ENCODE measurements at places on chromosomes 3 and 15.
A peak's percentile ranks its signal among the peaks of the same experiment; 100 is the strongest.

GRCh38 chr3:65305836-65306235 is 618.0 kb upstream of the ADAMTS9 start:
- DNase-seq, result no peak

- no peak for DNase-seq
These were observed 8.7 kb downstream of the U2SURP start for GRCh38 chr3:143010024-143010423.

DNA sequence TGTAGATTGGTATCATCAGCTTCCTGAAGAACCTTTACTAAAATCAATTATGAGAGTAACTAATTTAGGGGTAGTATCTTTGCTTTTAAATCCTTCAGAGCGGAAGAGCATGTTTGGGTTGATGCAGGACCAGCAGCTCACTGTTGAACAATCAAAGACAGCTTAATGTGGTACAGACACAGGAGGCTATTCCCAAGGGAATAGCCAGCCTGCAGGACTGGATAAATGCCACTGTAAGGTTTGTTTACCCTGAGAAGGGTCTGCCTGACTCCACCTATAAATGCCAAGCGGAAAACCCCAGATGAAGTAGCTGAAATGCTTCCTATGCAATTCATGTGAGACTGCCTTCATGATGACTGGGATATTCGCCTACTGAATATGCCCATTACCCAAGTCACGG is 16.0 kb upstream of the STAC start:
- DNase-seq, result no peak

GRCh38 chr3:24999357-24999756 is 428.7 kb upstream of the RARB start:
- DNase-seq, result no peak

DNA sequence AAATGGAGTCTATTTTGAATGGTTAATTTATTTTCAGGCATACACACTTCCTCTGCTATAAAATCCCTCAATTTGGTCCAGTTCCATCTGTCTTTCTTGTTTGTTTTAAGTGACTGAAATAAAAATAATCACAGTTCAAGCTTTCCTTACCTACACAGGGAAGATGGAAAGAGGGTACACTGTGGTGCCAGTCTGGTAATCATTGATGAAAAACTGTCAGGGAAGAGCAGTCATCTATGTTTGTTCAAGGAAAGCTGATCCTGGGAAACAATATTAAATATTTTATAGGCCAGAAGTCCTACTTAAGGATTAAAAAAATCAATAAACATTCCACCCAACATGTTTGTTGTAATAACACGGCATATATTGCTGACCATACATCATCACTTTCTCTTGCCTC is 115.2 kb upstream of the KCNMB2 start:
- peak; percentile 87 for DNase-seq

DNA sequence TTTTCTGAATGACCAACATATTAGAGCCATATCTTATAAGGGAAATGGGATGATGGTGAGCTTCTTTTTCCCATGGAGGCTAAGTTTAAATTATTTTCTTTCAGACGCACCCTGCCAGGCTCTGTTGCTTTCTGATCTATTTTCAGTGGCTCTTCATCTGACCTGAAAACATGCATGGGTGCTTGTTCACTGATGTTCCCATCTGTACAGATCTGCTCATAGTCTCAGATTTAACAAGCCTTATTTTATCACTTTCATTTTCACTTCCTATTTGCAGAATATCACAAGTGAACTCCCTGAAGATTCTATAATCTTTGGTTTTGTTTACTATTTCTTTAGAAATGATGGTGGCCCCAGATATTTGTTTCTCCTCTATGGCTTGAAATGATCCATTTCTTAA is 31.1 kb upstream of the SUCLG2 start:
- no peak for DNase-seq

DNA sequence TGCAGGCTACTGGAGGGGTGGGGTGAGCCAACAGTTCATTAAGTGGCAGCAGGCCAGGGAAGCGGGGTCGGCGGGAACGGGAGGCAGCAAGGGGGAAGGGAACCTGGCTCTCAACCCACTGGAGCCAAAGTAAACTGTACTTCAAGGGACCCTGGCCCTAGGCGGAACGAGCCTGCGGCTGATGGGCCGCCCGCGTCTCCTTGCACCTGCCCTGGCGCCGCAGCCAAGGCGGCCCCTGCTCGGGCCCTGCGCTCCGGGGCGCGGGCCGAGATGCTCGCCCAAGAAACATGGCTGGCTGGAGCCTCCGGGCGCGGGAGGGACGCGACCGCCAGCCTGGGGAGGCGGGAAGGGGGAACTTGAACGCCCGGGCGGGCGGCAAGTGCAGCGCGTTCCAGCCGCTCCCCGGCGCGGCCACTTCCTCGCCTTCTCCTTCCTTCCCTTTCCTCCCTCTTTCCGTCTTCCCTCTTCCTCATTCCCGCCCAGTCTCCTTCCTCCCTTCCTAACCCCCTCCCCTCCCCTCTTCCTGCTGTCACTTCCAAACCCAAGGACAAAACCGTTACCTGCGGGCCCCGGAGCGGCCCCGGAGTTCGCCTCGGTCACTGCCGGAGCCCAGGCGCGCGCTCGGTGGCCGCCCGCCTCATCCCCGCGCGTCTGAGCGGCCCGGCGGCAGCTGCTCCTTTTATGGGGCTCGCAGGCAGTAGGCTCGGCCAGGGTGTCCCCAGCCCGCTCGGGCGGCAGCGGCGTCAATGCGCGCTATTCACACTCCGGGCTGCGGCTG is 489.7 kb downstream of the MAGI1 start:
- DNase-seq, result no peak

GRCh38 chr3:115977866-115978265 is 354.6 kb downstream of the GAP43 start:
- DNase-seq, result no peak

GRCh38 chr15:55237219-55238130 is 40.7 kb upstream of the RSL24D1 start:
- no peak for DNase-seq

DNA sequence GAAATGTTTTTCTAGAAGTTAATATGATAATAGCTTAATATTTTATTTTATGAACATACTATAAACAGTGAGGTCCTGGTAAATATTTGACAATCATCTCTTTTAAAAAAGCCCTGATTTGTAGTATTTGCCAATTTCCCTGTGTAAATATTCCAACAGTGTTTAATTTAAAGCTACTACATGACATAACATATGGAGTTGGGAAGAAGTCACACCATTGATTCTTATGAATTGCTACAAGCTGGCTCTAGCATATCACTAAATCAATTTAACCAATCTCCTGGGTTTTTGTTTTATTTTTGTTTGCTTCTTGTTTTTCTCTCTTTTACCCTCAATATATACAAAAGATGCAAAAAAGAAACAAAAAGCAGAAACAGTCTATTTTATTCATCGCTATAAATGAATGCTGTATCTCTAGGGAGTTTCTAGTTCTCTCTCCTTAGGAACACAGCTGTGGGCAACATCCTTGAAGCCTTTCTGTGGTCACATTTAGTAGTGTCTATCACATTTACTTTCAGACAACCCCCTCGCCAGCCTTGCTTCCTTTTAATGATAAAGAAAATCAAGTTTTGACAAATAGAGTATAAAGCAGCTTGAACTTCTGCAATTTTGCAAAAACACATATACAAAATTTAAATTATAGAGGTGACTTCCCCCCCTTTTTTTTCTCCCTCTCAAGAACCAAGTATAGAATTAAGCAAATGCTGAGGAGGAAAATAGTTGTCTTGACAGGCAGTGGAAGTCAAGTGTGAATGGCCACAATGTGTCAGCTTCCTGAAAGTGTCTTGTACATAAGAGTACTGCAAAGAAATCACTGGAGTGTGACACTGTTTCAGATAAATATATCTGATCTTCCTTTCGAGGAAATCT is 21.4 kb downstream of the CCR1 start:
- DNase-seq, result no peak

GRCh38 chr3:66816090-66816761 is 181.9 kb upstream of the KBTBD8 start:
- peak; percentile 49 for DNase-seq

- no peak for DNase-seq
These were observed 16.0 kb downstream of the MED12L start for GRCh38 chr3:151101270-151101969.

DNA sequence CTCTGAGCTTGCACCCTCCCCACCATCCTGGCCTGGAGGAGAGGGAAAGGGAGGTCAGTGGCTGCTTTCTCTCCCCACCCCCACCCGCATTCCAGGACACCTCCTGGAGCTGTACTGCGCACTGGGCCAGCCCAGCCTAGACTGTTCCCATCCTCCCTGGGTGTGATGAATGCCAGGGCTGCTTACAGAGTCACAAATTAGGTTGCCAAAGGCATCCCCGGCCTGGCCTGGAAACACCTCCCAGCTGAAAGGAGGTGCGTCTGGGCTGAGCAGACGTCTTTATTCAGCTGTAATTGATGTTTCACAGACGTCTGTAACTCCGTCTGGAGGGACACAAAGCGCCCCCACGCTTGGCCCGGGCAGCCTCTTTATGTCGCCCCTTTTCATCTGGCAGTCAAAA is 47.6 kb downstream of the RHCG start:
- DNase-seq, result no peak

DNA sequence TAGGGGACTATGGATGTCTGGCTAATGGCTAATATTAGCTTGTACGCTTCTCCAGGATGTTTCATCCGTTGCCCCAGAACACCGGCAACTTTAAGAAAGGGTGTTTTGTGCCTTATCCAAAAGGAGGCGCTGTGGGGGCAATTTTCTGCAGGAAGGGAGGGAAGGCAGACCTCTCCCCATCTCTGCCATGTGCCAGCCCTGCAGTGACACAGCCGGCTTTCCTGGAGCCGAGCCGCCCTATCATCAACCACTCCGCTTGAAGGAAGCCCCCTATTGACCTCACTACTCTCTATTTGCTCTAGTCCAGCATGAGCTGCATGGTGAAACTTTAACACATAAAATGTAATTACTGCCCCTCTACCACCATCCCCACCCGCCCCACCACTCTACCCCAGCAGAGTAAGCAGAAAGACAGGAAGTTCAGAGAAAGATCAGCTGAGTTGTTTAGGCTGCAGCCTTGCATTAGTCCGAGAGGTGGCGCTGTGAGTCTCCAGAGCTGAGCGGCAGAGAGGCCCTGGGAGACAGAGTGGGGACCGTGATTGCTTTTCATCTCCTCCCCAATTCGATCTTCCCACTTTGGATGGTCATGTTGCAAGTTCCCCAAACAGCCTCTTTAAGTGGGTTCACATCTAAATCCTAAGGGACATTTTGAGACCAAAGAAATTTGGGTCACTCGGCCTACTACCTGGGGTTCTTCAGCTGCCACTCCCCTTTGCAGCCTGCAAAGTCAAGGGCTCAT is 24.5 kb upstream of the RAD18 start:
- peak; percentile 42 for DNase-seq

DNA sequence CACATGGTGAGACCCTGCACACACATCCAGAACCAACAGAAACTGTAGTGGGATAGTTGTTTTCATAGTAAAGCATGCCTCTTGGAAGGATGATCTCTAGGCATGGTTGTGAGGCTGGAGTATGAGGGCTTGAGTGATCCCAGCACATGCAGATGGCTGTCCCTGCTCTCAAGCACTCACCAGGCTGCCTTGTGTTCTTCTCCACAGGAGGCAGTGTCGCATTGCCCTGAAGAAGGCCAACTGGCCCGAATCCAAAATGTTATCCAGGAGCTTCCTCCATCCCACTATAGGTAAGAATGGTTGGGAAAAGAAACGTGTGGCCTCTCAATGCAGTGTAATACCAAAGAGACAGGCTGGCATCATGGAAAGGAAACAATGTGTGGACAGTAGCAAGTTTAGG is 82.7 kb downstream of the TMEM39A start:
- peak; percentile 3 for DNase-seq

GRCh38 chr15:97688177-97688576 is 272.3 kb upstream of the ARRDC4 start:
- no peak for DNase-seq

DNA sequence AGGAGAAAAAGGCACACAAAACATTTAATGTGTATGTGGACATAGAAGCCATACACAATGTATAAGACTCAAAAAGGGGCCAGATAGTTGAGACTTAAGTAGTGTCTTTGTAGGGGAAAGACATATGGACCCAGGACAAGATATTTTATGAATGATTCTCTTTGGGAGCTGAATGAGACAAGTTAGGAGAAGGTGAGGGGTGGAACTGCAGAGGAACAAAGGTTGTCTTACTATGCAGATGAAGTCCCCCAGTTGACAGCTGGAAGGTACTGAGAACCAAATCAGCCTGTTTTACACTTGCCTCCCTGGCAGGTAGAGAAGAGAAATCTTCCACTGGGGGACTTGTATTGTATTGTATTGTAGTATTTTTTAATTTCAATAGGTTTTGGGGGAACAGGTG is 14.9 kb upstream of the GCNT3 start:
- no peak for DNase-seq

DNA sequence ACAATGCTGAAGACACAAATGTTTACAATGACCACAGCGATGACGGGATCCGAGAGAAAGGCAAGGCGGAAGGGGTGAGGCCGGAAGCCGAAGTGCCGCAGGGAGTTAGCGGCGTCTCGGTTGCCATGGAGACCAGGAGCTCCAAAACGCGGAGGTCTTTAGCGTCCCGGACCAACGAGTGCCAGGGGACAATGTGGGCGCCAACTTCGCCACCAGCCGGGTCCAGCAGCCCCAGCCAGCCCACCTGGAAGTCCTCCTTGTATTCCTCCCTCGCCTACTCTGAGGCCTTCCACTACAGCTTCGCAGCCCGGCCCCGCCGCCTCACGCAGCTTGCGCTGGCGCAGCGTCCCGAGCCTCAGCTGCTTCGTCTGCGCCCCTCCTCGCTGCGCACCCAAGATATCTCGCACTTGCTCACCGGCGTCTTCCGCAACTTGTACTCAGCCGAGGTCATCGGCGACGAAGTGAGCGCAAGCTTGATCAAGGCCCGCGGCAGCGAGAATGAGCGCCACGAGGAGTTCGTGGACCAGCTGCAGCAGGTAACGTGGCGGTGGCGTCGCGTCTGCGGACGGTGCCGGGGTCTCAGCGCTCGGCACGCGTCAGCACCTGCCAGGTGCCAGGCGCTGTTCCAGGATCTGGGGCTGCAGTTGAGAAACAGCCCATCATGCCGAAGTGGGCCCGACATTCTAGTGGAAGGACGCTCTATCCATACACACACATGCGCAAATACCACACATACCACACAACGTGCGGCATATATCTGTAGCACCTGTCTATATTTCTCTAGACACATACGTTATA is at the start of gene DLEC1:
DLEC1 (plus strand) TSS at position 108 of the 798 bp plus-strand sequence; CDS start at position 126, 18 bp downstream.
- no peak for DNase-seq

DNA sequence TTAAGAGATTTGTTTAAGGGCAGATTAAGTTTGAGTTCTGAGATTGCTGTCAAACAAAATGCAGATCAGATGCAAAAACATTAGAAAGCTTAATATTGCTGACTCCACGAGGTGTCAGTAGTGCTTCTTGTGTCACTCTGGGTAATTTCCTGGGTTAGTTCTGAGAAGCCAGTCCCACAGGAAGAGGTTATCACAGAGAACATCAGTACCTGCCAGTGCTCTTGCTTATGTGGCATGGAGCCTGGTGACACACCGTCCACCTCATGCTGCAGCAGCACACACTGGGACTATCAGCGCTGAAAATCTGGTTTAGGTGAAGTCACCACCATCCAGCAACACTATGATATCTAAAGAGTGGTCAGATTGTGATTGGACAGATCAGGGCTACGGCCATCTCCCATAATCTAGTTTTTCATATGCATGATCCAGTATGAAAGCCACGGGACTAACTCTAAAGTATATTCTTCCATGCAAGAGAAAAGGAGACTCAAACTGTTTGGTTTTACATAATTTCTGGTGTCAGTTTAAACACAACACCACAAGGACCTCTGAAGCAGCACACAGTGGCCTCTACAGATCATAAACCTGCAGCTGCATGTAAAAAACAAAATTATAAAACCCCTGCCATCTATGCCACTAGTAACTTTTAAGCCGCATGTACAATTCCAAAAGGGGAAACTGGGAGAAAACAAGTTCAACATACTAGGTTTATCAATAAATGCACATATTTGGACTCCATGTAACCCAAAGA is 36.1 kb upstream of the MYO5C start:
- peak; percentile 50 for DNase-seq

- DNase-seq, result no peak
These were observed 56.8 kb downstream of the CERS3 start for GRCh38 chr15:100471933-100472332.

Measured in NCI-H2081 (cell line).